ENCODE measurements at places on chromosomes 1 and 21. TPM values are rescaled to one million over a fixed set of nuclear protein-coding genes. Genes with fewer than 3 reads are reported as not detected.

GRCh38 chr1:172605641-172606040 lies 53.3 kb upstream of the FASLG start:
- DNase-seq = no peak

DNA sequence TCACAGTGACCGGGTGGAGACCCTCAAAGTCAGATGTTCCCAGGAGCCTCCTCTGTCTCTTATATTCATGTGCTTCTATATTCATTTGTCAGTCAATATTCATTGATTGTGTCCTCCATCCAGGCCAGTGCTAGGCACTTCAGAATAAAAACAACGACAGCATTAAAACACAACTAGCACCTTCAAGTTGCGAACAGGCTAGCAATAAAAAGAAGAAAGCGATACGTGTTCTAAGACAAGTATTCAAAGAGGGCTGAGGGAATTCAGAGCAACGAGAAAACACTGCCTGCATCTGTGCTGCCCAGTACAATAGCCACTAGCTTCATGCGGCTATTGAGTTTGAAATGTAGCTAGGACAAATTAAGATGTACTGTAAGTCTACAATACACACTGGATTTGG lies 138.0 kb downstream of the PLXNA2 start:
- no peak for DNase-seq

DNA sequence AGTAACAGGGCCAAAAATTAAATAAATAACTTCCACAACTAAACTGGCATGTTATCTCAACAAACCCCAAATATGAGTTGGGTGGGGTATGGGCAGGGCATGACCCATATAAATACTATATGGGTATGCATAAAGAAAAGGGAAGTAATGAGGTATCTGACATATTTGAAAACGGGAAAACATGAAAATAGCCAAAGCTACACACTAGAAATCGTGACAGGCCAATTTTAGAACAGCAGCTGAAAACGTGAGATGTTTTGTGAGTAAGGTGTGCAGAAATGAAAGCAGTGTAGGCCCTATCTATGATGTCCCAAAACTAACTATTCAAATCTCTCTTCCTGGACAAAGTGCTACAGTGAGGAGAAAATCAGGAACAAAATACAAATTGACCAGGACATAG lies 537.9 kb upstream of the NR5A2 start:
- no peak for DNase-seq

Gene PDZK1
- total RNA-seq = 0.48 TPM

- DNase-seq = no peak
Observed at GRCh38 chr1:61432616-61433388, 292.1 kb downstream of the TM2D1 start.

Data from cardiac septum (tissue), 1 donor.